WTC11 (cell line): ENCODE measurements at places on chromosomes 1 and 21.

GRCh38 chr1:239155466-239156091, 230.8 kb upstream of the CHRM3 start:
- DNase-seq, result no peak

DNA sequence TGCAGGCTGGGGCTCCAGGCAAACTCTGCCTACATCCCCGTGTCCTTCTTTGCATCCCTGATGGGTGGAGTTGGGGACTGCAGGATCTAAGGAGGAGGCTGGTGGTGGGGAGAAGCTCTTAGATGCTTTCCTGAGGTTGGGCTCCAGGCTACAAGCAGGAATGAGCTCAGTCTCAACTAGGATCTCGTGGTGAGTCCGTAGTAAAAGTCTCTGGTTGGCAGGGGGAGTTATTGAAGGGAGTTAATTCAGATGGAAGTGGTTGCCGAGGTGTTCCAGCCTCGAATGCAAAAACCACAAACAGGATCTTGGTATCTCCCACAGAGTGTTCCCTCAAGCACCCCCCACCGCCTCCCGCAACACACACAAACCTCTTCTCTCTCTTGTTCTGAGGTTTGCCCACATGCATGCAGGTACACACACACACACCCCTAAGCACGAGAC, 35.0 kb downstream of the TMCC2 start:
- no peak for DNase-seq

GRCh38 chr1:151143986-151144385, 2.4 kb downstream of the SEMA6C start:
- DNase-seq, result no peak

DNA sequence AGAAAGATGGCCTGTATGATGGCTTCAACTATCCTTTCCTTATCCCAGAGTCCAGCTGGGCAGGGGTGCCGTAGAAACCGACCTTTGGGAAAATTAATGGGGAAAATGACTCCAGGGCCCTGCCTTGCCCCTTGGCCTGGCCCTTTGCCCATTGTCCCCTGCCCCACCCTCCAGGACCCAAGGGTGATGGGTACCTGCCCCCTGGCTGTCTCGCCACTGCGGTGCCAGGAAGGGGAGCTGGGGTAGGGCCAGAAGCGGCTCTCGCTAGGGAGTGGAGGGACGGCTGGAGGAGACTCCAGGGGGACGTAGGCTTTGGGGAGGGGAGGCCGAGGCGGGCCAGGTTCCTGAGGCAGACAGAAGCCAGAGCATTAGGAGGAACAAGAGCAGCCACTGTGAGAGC, 29.1 kb upstream of the GOLT1A start:
- DNase-seq, result no peak

GRCh38 chr1:92858564-92859399, 26.9 kb downstream of the RPL5 start:
- DNase-seq, result peak; percentile 41

DNA sequence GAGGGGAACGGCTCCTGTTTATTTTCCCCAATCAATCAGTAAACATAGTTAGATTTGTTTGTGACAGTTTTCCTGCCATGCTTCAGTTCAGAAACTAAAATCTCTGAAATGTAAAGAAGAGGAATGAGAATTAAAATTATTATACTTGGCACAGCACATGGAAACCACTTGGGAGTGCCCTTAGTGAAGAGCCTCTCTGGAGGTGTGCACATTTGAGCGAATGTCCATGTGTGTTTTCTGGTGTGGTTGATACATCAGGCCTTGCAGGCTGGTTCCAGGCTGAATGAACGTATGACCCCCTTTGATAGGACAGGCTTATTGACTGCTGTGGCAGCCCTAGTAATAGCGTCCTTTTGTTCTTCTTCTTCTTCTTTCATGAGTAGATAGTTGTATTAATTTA, 27.1 kb downstream of the C4BPA start:
- no peak for DNase-seq

DNA sequence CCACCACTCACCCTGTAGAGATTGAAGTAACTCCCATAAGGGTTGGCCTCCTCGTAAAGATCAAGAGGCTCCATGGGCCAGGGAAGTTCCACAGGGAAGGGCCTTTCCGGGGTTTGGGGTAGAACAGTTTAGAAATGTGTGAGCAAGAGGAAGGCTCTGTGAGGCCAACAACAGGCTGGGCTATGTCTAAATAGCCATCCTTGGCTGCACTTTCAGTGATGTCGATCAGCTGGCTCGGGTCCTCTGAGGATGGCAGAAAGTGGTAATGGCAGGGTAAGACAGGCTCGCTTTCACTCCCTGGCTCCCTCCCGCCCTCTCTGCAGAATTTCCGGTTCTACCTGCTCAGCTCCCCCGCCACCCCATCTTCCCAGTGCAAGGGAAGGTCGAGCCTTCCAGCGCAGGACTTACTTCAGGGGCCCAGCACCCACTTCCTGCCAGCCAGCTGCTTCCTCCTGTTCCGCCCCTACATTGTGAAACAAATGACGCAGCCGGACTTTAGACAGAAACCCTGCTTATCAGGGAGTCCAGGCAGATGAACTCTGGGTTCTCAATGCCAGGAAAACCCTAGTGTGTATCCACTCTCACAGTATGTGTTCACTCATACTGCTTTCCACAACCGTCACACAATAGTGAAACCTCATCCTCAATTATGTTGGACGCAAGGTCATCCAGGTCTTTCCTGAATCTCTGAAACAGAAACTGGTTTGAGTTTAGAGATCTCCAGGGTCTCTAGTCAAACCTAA, 7.3 kb downstream of the F11R start:
- peak; percentile 79 for DNase-seq

GRCh38 chr1:223211323-223211985, 68.4 kb upstream of the TLR5 start:
- DNase-seq, result no peak

DNA sequence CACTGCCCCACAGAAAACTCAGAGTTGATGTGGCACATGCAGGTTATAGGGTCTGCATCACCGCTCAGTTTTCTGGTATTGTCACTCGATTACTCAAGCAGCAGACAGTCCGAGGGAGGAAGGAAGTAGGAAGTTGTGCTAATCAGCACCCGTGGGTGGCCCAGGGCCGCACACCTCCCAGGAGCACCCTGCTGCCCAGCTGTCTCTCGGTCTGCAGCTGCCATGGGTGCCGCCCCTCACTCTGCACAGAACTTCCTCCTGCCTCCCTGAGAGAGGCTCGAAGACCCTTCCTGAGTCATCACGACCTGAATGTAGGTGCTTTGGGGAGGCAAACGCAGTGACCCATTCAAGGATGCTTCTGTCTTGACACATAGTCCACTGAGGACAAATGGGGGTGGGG, 4.2 kb upstream of the TFF3 start:
- DNase-seq, result no peak

- DNase-seq, result no peak
Observed at GRCh38 chr1:219534991-219535390, 77.9 kb downstream of the ZC3H11B start.

DNA sequence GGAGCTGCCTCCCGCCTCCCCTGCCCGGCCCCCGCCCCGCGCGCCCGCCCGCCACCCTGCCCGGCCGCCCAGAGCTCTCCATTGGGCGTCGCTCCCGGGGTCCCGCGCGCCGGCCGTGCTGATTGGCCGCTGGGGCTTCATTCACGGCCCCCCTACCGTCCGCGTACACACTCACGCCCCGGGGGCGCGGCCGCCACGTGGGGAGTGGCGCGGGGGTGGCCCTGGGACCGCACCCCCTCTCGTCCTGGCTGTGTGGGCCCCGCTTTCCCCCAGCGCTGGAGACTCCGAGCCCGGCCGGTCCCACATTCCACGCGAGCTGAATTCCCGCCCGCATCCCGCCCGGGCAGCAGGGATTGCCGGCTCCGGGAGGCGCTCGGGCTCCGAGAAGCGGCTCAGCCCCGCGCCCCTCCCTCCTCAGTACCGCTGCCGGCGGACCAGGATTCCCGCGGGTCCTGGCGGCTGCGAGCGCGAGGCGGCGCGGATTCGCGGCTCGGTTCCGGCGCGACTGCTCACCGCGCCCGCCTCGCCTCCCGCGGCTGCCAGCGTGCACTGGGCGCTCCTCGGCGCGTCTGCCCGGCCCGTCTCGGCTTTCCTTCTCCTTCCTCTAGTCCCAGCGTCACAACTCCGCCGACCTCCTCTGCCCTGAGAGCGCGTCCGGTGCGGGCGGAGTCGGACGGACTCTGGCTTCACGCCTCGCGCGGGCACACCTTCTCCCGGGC, 450 bp upstream of the POU3F1 start:
- peak; percentile 82 for DNase-seq
